Right ventricle myocardium inferior (tissue), 1 donor: ENCODE measurements at places on chromosomes 12 and 14. TPM values are rescaled to one million over a fixed set of nuclear protein-coding genes. Genes with fewer than 3 reads are reported as not detected.

DNA sequence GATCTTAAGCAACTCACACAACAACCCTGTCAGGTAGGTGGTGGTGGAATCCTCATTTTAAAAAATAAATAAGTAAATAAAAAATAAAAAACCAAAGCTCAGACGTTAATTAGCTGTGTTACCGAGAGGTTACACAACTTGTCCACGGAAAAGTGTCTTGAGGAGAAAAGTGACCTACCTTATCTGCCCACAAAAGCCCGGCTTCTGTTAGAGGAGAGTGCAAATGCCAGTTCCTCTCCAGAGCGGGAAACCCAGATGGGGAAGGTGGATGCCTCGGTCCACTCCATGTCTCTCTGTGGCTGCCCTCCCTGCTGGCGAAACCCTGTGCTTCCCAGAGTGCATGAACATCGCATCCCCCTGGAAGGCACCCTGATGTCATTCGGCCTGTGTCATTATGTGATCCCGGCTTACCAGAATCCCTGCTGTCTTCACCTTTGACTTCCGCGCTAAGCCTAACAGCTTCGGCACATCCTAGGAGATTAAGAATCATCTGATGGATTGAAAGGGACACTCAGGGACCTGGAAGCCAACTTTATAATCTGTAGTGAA lies 6.4 kb downstream of the MLXIP start:
- DNase-seq: peak; percentile 15

DNA sequence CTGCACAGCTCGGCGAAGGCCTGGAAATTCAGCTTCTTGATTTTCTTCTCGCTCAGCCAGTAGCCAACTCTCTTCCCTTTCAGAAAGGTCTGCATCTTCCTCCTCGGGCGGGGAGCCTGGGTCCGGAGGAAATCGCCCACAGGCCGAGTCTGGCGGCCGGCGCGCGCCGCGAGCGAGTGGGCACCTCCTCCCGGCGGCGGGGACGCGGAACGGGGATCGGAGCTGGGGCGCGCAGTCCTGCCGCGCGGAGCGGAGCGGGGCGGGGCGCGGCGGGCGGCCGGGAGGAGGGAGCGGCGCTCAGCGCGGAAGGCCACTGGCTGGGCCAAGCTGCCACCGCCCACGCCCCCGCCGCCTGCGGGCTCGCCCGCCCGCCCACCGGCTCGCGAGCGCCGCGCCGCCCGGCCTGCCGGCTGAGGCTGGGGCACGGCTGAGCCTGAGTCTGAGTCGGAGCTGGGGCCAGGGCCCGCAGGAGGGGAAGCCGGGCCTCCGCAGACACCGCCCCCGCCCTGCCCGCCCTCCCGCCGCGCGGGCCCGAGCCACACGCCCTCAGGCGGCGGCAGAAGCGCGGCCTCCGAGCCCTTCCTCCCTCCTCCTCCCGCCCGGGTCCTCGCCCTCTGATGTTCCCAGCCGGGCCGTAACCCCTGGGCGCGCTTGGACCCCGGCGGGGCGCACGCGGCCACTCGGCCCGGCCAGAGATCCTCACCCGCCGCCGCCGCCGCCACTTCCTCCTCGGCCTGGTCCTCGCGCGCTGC lies 480 bp downstream of the ITPK1 start:
- DNase-seq: peak; percentile 95

DNA sequence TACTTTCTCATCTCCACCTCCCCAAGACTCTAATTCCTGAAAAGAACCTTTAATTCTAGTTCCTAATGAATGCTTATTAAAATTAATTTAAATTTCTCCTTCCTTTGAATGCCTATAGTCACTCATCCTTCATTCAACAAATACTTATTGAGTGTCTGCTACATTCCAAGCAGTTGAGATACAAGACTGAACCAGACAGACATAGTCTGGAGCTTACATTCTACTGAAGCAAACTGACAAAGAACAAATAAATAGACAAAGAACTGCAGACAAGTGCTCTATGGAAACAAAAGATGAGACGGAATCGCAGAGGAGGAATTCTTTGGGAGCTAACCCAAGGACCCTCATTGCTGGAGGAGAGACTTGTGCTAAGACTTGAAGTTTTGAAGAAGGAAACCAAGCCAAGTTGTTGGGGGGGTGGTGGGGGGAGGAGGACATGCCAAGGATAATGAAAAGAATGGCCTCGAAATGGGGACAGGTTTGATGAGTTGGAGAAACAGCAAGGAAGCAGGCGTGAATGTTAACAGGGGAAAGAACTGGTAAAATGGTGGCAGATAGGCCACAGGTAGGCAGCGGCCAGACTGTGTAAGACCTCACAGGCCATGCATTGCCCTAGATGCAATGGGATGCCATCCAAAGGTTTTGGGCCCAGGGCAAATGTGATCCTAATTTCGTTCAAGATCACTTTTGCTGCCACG lies 9.7 kb upstream of the TDG start:
- DNase-seq: no peak

DNA sequence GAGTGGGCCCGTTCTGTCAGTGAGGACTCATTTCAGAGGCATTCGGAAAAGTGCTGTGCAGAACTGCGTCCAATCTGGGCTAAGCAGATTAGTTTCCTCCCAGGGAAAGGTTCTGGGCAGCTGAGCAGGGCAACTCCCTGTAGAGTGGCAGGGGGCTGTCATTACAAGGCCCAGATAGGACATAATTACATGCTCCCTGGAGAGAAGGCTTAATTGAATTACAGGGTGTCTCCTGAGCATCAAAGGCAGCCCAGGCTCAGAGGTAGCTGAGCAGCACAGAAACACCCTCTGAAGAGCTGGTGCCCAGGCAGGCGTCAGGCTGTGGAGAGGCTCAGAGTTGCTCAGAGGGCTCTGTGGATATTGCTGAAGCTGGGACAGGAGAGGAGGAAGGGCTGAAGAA lies 36.0 kb downstream of the SLC8A3 start:
- no peak for DNase-seq

DNA sequence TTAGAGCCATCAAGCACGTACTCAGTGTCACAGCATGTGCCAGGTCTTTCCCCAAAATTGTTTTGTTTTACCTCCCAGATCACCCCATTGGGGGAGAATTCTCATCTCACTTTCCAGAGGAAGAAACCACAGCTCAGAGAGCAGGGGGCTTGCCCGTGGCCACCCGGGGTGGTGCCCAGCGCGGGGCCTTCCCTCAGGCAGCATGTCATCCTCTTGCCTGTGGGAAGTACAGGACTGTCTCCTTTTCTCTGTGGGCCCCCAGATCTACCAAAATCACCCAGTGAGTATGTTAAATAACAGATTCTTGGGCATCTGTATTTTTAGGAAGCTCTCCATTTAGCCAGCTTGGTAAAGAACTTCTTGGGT lies 5.9 kb downstream of the RPS6KL1 start:
- no peak for DNase-seq

- DNase-seq: peak; percentile 75
Measured at GRCh38 chr12:122079033-122079531, 526 bp downstream of the MLXIP start.

- DNase-seq: peak; percentile 60
Measured at GRCh38 chr14:24172261-24172860, 481 bp downstream of the REC8 start.

GRCh38 chr12:84079626-84080025 lies 833.0 kb downstream of the SLC6A15 start:
- no peak for DNase-seq

DNA sequence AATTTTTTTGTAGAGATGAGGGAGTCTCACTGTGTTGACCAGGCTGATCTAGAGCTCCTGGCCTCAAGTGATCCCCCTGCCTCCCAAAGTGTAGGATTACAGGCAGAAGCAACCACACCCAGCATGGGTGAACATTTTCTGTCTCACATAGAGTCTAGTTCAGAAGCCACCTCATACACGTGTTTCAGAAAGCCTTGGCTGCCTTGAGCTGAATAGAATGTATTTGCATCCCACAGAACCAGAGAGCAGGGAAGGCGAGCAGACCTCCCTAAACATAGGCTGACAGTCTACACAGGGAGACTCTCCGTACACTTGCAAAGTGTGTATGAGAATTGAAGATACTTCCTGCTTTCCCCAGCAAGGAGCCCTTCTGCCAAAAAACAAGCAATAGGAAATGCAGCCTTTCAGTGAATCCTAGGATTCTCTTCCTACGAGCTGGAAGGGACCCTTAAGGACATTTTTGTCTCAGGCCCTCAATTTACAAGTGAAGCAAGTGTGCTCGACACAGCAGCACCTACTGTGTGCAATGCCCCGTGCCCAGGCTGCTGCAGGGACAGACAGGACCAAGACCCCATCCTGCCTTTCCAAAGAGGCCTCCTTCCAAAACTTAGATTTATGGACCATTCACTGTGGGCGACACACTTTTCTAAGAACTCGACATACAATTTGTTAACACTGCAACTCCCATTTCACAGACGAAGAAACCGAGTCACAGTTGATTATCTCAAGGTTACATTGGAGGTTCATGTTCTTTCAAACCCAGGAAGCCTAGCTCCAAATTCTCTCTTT lies 11.2 kb downstream of the NUAK1 start:
- no peak for DNase-seq

DNA sequence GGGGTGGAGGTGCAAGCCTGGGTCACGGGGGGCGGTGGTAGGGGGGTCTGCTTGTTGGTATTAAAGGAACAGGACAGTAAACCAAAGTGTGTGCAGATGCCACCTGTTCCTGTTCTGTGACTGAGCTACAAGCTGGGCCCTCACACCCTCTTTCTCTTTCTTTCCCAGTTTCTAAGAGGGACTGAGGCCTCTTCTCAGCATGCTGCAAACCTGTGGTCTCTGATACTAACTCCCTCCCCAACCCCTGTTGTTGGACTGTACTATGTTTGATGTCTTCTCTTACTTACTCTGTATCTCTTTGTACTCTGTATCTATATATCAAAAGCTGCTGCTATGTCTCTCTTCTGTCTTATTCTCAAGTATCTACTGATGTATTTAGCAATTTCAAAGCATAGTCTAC lies 6.9 kb upstream of the PIP4K2C start:
- no peak for DNase-seq

- no peak for DNase-seq
Measured at GRCh38 chr12:114163771-114164170, 197.6 kb upstream of the RBM19 start.

The RIMBP2 gene
- not detected for total RNA-seq

The KCNK13 gene
- 6.7 TPM for total RNA-seq

The PLBD1 gene
- total RNA-seq: 24.4 TPM

The DCN gene
- 1,037 TPM for total RNA-seq

The PRKD1 gene
- total RNA-seq: 3.2 TPM
